Smooth muscle cell of trachea (primary cell): ENCODE measurements at places on chromosomes 2 and 18. TPM values are rescaled to one million over a fixed set of nuclear protein-coding genes. Genes with fewer than 3 reads are reported as not detected.

The SCTR gene
- not detected in 2 replicates for total RNA-seq

The ZAP70 gene
- total RNA-seq: not detected in 2 replicates

The UNC80 gene
- total RNA-seq: not detected in 2 replicates

The CYS1 gene
- total RNA-seq: 2.0 and 7.3 TPM in 2 replicates

The CD207 gene
- not detected in 2 replicates for total RNA-seq

The ZNF532 gene
- total RNA-seq: 51.4 and 60.4 TPM in 2 replicates

The CFAP65 gene
- under 0.01 TPM in 1 of 2 replicates, not detected in the other for total RNA-seq

The ZBTB7C gene
- under 0.01 TPM in 1 of 2 replicates, not detected in the other for total RNA-seq

The SULT1C4 gene
- total RNA-seq: under 0.01 TPM in 1 of 2 replicates, not detected in the other

The SERPINB12 gene
- not detected in 2 replicates for total RNA-seq

The THUMPD2 gene
- 9.3 and 9.9 TPM in 2 replicates for total RNA-seq

The KCNE4 gene
- total RNA-seq: 13.4 and 21.2 TPM in 2 replicates

The ACVR2A gene
- 10.8 and 11.9 TPM in 2 replicates for total RNA-seq

The CHRND gene
- not detected in 2 replicates for total RNA-seq

The SLC5A7 gene
- not detected in 2 replicates for total RNA-seq

The ERFE gene
- total RNA-seq: 3.6 and 4.2 TPM in 2 replicates

The FSHR gene
- not detected in 2 replicates for total RNA-seq

The SFT2D3 gene
- total RNA-seq: 5.2 and 6.6 TPM in 2 replicates

The SLC9A4 gene
- not detected in 2 replicates for total RNA-seq

The CCL20 gene
- 2.2 TPM in 1 of 2 replicates, not detected in the other for total RNA-seq

The RBM44 gene
- total RNA-seq: 0.17 and 0.58 TPM in 2 replicates

The ASIC4 gene
- total RNA-seq: 0.15 and 0.50 TPM in 2 replicates
